Stimulated activated CD8-positive, alpha-beta memory T cell treated with anti-CD3 and anti-CD28 coated beads, Interleukin-4, amount 100 ng/mL, for 48 hours (primary cell): ENCODE measurements at places on chromosomes 16 and 17.
A peak's percentile ranks its signal among the peaks of the same experiment; 100 is the strongest.

GRCh38 chr17:80008383-80008840 is 27.3 kb downstream of the TBC1D16 start:
- peak; percentile 91 for DNase-seq

GRCh38 chr16:15639061-15639568 is 3.8 kb downstream of the MARF1 start:
- DNase-seq: no peak

DNA sequence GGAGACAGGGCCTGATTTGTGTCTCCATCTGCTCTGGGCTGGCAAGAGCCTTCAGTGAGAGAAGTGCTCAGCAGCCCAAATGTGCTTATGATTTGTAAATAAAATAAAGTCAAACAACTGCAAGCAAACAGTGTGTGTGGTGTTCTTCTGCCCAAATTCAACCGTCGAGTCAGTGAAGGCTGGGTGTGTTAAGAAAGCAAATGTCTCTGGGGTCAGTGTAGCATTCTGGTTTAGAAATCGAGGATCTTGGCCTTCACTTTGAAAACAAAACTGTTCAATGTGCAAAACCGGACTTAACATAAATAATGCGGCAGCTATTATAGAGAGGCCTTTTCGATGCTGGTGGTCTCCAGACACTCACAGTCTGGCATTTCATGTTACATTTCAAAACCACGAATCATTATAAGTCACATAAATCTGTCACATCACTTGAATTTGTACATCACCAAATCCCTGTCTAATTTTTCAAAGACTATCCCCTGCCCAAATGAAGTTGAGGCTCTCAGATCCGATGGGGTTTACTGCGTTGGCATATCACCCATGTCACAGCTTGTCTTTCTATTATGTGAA is 158.6 kb upstream of the MYOCD start:
- no peak for DNase-seq

GRCh38 chr16:57997528-57998265 is 2.8 kb downstream of the ZNF319 start:
- no peak for DNase-seq

DNA sequence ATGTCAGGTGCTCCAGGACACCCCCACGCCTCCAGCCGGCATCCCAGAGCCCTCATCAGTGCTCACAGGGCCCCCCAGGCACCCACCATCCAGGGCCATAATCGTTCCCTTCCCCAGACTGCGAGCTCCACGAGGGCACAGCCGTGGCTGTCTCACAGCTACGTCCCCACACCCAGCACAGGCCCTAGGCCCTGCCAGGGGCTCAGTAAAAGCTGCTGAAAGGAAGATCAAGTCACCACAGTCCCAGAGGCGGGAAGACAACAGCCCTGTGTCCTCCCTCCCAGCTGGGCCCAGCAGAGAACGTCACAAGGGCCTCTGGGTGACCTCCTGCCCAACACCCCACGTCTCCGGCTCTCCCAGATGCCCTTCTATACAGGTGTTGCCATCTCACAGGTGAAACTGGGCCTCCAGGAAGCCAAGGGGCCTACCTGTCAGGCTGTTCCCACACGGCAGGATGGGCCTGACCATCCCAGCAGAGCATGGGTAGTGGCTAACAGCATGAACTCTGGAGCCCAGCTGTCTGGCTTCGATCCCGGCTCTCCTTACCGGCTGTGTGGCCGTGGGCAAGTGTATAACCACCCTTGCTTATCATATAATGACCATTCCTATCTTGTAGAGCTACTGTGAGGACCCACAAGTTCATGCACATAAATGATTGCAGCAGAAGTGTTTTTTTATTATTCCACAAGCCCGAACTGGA is 17.9 kb downstream of the ARL2BP start:
- no peak for DNase-seq

- DNase-seq: no peak
Measured at GRCh38 chr17:54899721-54900456, 763 bp upstream of the TOM1L1 start.

GRCh38 chr17:4127555-4127954 is 15.3 kb downstream of the ZZEF1 start:
- DNase-seq: no peak

- peak; percentile 58 for DNase-seq
Measured at GRCh38 chr17:66200685-66201092, 8.8 kb upstream of the CEP112 start.

DNA sequence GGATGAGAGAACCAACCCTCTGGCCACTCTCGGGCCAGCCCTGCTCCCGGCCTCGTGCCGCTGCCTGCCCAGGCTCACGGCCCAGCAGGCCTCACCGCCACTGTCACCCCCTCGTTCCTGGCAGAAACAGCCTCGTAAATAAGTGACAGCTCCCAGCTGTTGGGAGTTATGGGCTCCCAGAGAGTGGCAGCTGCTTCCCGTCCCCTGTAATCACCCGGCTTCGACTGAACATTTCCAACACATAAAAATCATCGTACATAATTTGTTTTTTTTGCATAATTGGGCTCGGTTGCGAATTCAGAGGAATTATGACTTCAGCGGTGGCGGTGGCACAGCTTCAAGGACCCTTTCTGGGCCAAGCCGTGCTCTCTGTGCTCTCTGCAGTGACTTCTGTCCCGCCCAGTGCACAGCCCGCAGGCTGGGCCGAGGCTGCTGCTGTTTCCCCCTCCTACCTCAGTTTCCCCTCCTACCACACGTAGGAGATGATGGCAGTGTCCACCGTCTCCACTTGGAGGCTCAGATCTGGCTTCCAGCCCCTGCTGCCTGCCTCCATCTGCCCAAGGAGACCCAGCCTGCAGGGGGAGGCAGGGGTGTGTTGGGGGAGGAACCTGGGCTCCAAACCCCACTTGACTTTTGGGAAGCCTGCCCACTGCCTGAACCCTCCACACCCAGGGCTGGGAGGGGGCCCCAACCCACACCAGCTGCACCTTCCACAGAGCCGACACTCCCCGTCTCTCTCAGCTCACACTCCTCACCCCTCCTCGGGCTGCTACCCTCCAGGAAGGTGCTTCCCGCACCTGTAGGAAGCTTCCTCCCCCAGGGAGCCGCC is 84.9 kb downstream of the RTN4RL1 start:
- no peak for DNase-seq

DNA sequence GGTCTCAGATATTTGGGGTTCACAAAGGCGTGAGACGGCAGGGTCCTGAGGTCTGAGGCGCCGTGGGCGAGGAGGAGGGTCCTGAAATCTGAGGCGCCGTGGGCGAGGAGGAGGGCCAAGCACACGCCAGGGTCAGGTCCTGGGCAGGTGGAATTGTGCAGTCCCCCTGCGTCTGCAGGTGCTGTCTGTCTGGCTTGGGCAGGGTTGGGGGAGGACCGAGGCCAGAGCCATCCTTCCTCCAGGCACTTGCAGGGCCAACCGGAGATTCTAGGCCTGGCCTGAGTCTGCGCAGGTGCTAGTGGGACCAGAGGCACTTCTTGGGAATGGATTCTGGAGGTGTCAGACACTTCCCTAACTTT is 2.4 kb upstream of the APRT start:
- DNase-seq: no peak

GRCh38 chr17:67582673-67583081 is 135.1 kb upstream of the NOL11 start:
- no peak for DNase-seq

- no peak for DNase-seq
Measured at GRCh38 chr17:63124536-63124935, 158.5 kb downstream of the TANC2 start.

DNA sequence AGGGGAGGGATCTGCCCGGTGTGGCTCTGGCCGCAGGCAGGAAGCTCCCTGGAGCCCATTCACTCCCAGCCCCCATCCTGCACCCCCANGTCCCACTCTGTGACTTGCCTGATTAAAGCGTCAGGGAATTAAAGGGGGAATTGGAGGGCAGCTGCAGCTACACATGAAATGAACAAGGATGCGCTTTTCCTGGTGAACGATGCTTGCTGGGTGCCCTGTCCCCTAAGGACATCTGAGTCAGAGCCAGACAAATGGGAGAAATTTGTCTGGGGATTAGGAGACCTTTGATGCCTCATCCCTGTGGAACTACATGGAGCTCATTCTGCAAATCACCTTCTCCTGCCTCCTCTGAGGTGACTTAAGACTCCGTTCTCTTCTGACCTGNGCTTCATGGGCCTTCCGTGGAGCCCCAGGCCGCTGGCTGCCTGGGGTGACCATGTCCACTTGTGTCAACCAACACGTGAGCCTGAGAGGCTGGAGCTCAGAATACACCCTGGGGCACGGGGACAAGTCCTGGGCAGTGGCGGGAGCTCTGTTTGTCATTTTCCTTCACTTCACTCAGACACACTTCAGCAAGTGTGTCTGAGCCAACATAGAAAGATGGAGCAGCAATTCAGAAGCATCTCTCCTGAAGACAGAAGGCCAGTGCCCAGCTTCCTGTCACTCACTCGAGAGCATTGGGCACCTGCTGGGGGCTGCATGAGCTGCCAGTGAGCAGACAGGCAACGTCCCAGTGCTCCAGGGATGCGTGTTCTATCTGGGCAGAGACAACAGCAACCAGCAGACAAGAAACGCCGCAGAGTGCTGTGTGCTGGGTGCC is 54.1 kb downstream of the METRNL start:
- no peak for DNase-seq

DNA sequence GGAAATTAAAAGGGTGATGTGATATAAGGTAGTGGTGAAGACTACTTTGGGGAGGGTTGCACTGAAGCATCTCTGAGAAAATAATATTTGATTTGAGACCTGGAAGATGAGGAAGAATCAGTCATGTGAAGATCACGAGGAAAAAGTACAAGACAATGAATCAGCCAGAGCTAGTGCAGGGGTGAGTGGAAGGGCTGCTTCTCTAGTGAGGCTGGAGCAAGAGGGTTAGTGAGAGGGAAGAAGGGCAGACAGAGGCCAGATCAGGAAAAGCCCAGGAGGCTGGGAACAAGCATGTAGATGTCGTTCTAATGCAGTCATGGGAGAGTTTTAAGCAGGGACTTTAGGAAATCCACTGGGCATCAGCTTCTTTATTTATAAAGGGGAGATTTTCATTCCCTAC is 504.2 kb upstream of the SALL1 start:
- no peak for DNase-seq

DNA sequence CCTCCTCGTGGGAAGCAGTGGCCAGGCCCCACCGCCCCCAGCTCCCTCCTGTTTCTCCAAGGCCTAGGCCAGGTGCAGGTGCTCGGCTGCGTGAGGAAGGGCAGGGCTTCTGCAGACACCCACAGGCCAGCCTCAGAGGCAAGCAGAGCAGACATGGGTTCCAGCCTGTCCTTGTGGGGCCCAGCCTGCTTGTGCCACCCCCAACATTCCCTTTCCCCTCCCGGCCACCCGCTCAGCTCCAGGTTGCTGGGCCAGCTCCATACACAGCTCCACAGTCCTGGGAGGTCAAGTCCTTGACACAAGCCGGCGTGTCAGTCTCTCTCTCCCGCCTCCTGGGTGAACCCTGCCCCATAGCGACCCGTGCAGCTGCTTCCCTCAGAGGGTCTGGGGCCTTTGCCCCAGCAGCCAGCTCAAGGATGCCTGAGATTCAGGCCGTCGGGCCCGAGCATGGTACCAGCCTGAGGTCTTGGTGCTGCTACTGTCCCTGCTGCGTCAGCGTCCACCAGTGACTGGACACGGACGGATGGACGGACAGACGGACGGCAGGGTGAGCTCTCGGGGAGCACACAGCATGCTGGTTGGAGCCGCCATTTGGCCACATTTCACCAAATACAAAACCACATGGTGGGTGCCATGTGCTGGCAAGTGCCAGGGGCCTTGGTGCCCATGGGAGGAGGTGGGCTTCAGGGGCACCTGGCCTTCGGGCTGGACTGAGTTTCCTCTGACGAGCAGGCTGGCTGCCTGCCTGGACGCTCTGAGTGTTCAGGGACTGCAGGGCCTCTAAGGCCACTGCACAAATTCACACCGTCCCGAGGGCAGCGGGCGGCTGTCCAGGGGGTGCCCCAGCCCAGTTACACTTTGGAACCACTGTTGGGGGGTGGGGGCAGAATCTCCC is 8.0 kb downstream of the SECTM1 start:
- peak; percentile 28 for DNase-seq

- DNase-seq: no peak
Measured at GRCh38 chr17:32873114-32873513, 3.8 kb downstream of the MYO1D start.

GRCh38 chr17:76544546-76545365 is 4.9 kb downstream of the PRCD start:
- no peak for DNase-seq

DNA sequence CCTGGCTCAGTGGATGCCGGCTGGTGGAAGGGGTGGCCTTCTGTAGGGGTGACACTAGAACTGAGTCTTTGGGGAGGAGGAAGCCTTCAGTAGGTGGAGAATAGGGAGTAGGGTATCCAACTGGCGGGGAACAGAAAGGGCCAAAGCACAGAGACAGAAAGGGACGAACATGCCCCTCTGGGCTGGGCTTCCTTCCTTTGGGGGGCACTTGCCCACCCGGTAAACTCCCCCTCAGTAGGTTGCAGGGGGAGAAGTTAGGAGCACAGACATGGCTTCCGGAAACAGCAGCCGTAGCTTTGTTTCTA is 774 bp downstream of the ENGASE start:
- DNase-seq: peak; percentile 42

GRCh38 chr17:42928714-42929496 is 28.3 kb downstream of the G6PC1 start:
- peak; percentile 60 for DNase-seq

GRCh38 chr17:17153071-17153470 is 53.1 kb downstream of the PLD6 start:
- no peak for DNase-seq

DNA sequence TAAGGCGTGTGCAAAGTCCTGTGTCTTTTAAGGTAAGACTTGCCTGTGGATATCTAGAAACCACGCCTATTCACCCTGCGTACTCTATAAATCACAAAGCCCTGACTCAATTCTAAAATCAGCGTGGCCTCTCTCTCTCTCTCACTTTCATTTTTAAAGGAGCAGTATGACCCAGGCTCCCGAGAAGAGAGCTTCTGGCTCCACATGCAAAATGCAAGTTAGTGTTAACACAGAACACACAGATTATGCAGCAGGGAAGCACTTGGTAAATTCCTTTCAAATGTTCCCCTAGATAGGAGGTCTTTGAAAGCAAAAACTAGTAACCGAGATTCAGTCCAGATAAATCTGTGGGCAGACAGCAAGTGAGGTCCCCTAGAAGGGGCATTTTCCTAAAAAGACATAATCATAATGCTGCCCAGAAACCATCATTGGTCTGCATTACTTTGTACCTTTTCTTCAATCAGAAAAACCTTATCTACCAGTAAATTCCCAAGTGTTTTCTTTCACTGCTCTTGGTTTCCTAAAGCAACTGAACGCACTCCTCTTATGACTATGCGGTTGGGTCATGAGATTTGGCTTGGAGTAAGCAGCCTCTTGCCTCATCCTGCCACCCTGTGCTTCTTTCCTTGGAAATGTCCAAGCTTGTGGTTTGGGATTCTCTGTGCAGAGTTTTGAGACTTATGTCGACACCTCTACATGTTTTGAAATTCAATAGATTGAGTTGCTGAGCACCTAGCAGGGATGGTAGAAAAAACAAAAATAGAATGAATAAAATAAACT is 31.7 kb upstream of the KCNJ2 start:
- peak; percentile 38 for DNase-seq
